ENCODE measurements at places on chromosomes 12 and 14. TPM values are rescaled to one million over a fixed set of nuclear protein-coding genes. Genes with fewer than 3 reads are reported as not detected.

Gene RIMKLB
- total RNA-seq, result 52.1 TPM

Gene IL22
- total RNA-seq, result not detected

Gene TMPRSS12
- not detected for total RNA-seq

Gene CLEC9A
- total RNA-seq, result not detected

Gene FSCB
- total RNA-seq, result 0.59 TPM

Gene SMARCC2
- total RNA-seq, result 114 TPM
